ENCODE measurements at places on chromosomes 2 and 18.

GRCh38 chr2:45724335-45724734 lies 72.9 kb downstream of the PRKCE start:
- DNase-seq = no peak

DNA sequence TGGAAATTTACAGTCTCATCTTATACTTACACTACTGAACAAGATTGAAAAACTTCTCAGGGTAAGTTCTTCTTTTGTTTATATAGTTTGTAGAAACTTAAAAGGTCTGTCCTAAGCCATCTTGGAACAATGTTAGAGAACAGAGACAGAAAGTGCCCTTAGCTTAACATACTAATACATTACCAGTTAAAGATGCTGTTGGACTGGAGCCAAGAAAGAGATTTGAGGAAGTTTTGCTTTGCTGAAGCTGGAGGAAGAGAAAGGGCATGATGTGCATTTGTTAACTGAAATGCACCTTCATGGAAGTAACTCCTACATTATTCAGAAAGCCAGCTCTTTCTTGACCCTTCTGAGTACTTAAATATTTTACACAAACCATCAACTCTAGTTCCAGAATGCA lies 66.5 kb upstream of the TNFRSF11A start:
- DNase-seq = no peak

DNA sequence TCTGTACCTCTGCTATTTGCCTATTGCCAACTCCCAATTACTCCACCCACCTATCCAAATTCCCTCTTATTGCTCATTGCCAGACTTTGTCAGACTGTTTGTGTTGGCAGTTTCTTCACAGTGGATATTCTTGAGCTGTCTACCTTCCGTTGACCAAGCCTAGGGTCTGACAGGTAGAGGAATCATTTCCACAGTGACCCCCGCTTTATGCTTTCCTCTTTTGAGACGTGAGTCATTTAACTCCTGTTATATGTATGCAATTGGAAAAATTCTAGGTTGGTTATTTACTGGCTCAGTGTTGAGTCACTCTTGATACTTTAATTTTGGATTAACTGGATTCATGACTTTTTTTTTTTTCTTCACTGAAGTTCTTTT lies 187.7 kb downstream of the IRS1 start:
- DNase-seq = no peak

DNA sequence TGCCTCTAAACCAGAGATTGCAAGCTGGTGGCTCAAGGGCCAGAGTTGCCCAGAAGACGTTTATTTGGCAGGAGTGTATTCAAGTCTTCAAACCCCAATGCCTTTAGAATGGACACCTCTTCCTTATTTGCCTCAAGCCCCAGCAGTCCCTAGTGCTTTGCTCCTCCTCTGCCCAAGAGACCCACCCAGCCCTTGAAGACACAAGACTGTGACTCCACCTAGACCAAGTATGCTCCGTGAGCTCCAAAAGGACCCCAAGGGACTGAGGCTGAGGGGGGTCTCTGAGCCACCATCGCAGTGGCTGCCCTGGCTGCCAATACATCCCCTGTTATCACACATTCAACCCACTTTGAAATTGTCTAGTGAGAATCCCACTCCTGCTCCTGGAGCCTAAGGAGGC lies 99.3 kb downstream of the COL6A3 start:
- no peak for DNase-seq

DNA sequence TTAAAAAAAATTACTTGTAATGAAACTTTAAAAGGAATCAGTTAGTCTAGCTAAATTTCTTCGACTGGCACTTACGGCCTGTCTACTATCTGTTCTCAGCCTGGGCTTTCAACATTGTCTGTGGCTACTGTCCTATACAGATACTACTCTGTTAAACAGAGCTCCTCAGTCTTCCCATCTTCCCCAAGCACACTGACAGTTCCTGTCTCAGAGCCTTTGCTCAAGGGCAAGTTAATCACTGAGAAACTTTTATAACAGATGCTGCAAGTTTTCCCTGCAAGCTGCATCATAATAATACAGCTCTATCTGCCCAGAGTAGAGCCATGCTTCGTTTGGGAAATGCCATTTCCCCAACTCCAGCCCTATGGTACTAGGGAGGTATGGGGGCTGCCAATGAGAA lies 11.3 kb upstream of the YPEL5 start:
- DNase-seq = no peak

Measured in Right ventricle myocardium inferior (tissue), 1 donor.